ENCODE measurements at places on chromosomes 12 and 14.

GRCh38 chr12:106072751-106073150, 66.0 kb downstream of the NUAK1 start:
- DNase-seq, result no peak

DNA sequence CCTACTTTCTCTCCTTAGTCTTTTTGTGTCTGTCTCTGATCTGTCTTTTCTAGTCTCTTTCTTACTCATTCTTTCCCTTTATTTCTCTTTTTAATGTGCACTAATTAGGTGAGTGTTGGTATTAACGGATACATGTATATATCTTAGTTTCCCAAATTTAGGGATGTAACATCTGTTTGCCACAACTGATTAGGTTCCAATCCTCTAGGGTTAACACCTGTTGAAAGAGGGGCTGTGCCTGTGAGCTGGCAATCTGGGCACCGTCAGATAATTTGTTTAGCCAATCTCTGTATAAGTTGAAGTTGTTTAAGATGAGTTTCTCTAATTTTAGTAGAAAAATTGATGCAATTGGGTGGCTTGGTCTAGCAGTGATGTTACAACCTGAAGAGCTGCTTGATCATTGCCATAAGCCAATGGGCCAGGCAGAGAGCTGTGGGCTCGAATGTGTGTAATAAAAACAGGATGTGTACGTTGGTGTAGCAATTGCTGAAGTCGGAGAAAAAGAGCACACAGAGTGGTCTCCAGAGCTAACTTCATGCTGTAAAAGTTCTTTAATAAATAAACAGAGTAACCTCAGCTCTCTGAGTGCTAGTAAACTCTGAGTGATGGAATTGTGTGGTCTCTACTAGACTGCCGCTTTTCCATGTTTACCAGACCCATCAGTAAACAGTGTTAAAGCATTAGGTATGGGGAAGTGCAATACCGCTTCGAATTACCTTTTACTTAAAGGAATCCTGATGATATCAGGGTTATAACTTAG, 18.3 kb upstream of the LYZ start:
- DNase-seq, result no peak

- no peak for DNase-seq
Measured at GRCh38 chr14:93780813-93781400, 7.4 kb downstream of the PRIMA1 start.

DNA sequence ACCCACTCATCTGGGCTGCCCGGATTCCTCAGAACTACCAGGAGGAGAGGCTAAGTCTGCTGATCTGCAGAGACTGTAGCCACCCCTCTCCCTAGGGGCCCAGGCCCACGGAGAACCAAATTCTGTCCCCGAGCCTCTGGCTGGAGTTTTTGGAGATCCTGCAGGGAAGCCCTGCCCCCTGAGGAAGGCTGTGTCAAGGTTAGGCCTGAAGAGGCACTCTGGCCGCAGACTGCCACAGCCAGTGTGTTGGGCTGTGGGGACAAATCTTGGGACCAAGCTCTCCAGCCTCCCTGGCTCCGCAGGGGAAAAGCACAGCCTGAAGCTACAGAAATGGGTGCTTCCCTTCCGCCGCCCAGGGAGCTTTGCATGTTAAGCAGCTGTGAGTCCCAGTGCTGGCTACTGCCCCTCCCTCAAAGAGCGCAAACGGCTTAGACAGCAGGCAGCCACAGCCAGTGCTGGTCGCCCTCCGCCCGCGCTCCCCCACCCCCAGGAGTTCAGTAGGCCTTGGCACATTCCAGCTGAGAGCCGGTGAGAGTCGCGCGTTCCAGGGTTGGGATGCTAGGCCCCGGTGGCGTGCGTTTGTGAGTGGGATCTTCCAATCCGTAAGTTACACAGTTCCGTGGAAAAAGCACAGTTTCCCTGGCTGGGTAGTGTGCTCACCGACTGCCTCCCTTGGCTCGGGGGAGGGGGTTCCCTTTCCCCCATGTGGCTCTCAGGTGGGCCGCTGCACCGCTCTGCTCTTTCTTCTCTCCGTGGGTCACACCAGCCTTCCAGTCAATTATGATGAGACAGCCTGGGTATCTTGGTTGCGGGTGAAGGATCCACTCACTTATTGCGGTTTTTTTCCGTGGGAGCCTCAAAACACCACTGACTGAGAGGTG, 13.2 kb downstream of the CLEC4E start:
- no peak for DNase-seq

DNA sequence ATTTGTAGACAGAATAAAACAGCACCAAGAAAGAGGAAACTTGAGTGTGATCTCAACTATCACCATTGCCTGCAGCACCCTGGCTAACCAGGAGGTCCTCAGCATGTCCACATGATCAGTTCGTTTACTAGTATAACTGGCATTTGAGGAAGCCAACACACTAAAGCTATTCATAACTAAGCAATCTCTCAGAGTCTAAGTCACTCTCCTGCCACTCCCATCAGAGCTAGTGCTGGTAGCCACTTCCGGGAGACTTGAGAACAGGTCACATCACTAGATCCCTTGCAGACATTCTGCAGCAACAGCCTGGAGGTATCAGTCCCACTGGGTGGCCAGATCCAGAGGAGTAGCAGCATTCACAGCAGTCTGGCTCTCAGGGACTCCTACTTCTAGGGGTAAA, 352.9 kb upstream of the OR4E1 start:
- DNase-seq, result no peak

- no peak for DNase-seq
Measured at GRCh38 chr14:61700104-61700886, 5.0 kb downstream of the HIF1A start.

Data from HEK293T (cell line).